ENCODE measurements at places on chromosomes 1 and 21.

- no peak overlapping the region for H3K4me3 ChIP-seq
- H3K27me3 ChIP-seq, result peaks cover 54% of the 10 kb centered on the region
- H3K27ac ChIP-seq, result no peak overlapping the region
- peaks cover 10% of the 10 kb centered on the region for H3K4me1 ChIP-seq
- no peaks in the 10 kb centered on the region for H3K36me3 ChIP-seq
Observed at GRCh38 chr1:9691108-9691445, 39.5 kb downstream of the PIK3CD start.

DNA sequence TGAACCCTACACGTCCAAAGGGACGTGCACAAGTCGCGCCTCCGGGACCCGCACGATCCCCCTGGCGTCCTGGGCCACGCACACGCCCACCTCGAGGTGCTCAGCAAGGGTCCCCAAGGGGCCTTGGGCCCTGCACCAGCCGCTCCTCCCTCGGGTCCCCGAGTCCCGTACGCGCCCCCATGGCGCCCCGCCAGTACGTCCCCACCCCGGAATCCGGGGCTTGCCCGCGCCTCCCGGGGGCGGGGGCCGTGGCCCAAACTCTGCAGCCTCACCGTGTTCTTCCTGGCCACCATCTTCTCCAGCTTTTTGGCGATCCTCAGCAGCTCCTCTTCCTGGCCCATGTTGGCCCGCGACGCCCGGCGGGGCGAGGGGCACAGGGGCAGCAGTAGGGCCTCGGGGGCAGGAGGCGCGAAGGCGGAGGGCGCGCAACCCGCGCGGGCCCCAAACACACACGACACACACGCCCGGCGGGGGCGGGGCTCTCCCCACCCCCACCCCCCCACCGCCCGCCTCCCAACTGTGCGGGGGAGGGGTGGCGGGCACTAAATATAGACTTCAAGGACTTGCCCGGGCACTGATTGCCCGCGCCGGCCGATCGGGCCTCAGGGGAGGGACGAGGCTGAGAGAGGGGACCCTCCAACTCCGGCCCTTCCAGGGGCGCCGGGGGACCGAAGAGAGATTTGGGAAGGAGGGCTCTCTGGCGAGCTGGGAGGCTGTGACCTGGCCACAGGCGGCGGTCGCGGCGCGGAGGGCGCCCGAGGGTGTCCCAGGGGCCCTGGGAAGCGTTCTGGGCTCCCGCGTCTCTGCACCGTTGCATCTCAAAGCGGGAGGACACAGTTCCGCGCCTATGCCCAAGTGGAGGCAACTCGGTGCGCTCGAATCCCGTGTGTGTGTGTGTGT, at the start of gene TCEA3:
Gene TCEA3 (minus strand): TSS at position 456 of the 900 bp plus-strand sequence. CDS start 115 bp downstream, at position 341.
- peak; percentile 17 for DNase-seq
- no peaks in the 10 kb centered on the region for H3K4me1 ChIP-seq
- H3K4me3 ChIP-seq, result no peak within 1 kb of the TSS

- peaks cover 11% of the 10 kb centered on the region for H3K4me1 ChIP-seq
- H3K36me3 ChIP-seq, result no peaks in the 10 kb centered on the region
- H3K27ac ChIP-seq, result no peak overlapping the region
- no peaks in the 10 kb centered on the region for H3K27me3 ChIP-seq
Observed at GRCh38 chr1:37666241-37666867, 26.0 kb upstream of the CDCA8 start.

- H3K4me3 ChIP-seq, result no peak overlapping the region
- peaks cover 24% of the 10 kb centered on the region for H3K4me1 ChIP-seq
- H3K27ac ChIP-seq, result no peak overlapping the region
- DNase-seq, result no peak
- H3K27me3 ChIP-seq, result no peaks in the 10 kb centered on the region
- no peaks in the 10 kb centered on the region for H3K36me3 ChIP-seq
Observed at GRCh38 chr1:59766227-59766855, 48.4 kb upstream of the HOOK1 start.

GRCh38 chr1:165222580-165222979, 133.9 kb downstream of the LMX1A start:
- no peak overlapping the region for H3K27ac ChIP-seq
- H3K4me1 ChIP-seq, result no peaks in the 10 kb centered on the region
- no peaks in the 10 kb centered on the region for H3K27me3 ChIP-seq
- H3K4me3 ChIP-seq, result no peak overlapping the region
- no peak for DNase-seq
- H3K36me3 ChIP-seq, result no peaks in the 10 kb centered on the region

- H3K27ac ChIP-seq, result no peak overlapping the region
- no peaks in the 10 kb centered on the region for H3K4me1 ChIP-seq
- H3K36me3 ChIP-seq, result peaks cover 93% of the 10 kb centered on the region
- no peak overlapping the region for H3K4me3 ChIP-seq
- H3K27me3 ChIP-seq, result no peaks in the 10 kb centered on the region
Observed at GRCh38 chr1:156310962-156311361, 11.9 kb upstream of the VHLL start.

- H3K4me1 ChIP-seq, result no peaks in the 10 kb centered on the region
- peaks cover 18% of the 10 kb centered on the region for H3K36me3 ChIP-seq
- no peak overlapping the region for H3K4me3 ChIP-seq
- H3K27ac ChIP-seq, result no peak overlapping the region
Observed at GRCh38 chr21:33771976-33772375, 129.7 kb downstream of the ITSN1 start.

DNA sequence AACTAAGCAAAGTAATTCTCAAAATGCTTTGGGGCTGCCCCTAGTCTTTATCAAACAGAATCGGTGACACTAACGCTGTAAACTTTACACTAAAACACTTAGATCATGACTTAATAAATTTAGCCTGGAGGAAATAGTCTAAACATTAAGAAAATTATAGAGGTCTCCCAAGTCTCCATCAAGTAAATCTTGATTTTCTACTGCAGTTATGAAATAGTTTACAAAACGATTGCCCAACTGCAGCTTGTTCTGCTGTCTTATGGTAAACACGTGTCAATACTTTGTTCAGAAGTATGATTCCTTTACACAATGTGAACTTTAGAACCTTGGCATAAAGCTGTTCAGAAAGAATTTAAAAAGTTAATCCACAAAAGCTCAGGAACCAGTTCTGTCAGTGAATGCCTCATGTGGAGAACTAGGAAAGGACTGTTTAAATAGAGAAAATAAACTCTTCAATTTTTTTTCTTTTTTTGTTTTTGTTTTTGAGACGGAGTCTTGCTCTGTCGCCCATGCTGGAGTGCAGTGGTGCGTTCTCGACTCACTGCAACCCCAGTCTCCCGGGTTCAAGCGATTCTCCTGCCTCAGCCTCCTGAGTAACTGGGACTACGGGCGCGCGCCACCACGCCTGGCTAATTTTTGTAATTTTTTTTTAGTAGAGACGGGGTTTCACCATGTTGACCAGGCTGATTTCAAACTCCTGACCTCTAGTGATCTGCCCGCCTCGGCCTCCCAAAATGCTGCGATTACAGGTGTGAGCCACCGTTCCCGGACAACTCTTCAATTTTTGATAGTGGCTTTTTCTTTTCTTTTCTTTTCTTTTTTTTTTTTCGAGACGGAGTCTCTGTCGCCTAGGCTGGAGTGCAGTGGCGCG, 1.6 kb downstream of the DDI2 start:
- no peak for DNase-seq
- peaks cover 25% of the 10 kb centered on the region for H3K36me3 ChIP-seq
- no peak overlapping the region for H3K27ac ChIP-seq
- no peaks in the 10 kb centered on the region for H3K27me3 ChIP-seq

GRCh38 chr1:18929686-18930085, 26.8 kb downstream of the IFFO2 start:
- H3K4me3 ChIP-seq, result no peak overlapping the region
- H3K27me3 ChIP-seq, result no peaks in the 10 kb centered on the region
- H3K4me1 ChIP-seq, result peaks cover 22% of the 10 kb centered on the region
- H3K27ac ChIP-seq, result no peak overlapping the region
- H3K36me3 ChIP-seq, result no peaks in the 10 kb centered on the region

DNA sequence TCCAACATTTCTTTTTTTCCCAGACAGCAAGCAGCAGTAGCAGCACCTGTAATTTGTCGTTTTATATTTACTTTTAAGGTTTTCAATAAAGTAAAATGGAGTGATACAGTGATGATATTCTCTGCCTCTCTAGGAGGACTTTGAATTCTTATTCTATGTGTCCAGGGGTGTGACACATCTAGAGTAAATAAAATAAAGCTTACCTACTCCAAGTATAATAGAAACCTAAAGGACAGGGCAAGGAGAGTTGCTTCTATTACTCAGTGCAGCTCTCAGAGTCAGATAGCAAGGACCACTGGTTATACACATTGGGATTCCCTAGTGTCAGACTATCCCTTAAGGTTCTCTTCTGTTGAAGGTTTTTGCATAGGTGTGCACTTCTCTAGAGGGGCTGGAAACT, 95.9 kb downstream of the LMO4 start:
- no peak for DNase-seq
- H3K4me1 ChIP-seq, result peaks cover 10% of the 10 kb centered on the region
- no peak overlapping the region for H3K27ac ChIP-seq
- H3K27me3 ChIP-seq, result no peaks in the 10 kb centered on the region

GRCh38 chr1:6105218-6105679, 59.6 kb downstream of the KCNAB2 start:
- DNase-seq, result no peak
- H3K4me1 ChIP-seq, result peaks cover 20% of the 10 kb centered on the region
- no peaks in the 10 kb centered on the region for H3K27me3 ChIP-seq
- no peak overlapping the region for H3K27ac ChIP-seq

GRCh38 chr21:41989698-41990097, 20.5 kb downstream of the ZBTB21 start:
- H3K36me3 ChIP-seq, result peaks cover 17% of the 10 kb centered on the region
- H3K27ac ChIP-seq, result no peak overlapping the region
- no peak overlapping the region for H3K4me3 ChIP-seq
- H3K27me3 ChIP-seq, result no peaks in the 10 kb centered on the region
- DNase-seq, result no peak
- no peaks in the 10 kb centered on the region for H3K4me1 ChIP-seq
